A673 (cell line): ENCODE measurements at places on chromosomes 13 and 19. TPM values are rescaled to one million over a fixed set of nuclear protein-coding genes. Genes with fewer than 3 reads are reported as not detected.

The ATP12A gene
- total RNA-seq: 0.39 and 0.47 TPM in 2 replicates

The ZNF665 gene
- total RNA-seq: 1.2 and 1.5 TPM in 2 replicates

The PIBF1 gene
- total RNA-seq: 28.2 and 30.6 TPM in 2 replicates

The FPR2 gene
- total RNA-seq: not detected in 2 replicates

The ZNF607 gene
- total RNA-seq: 11.1 and 12.1 TPM in 2 replicates

The RPL36 gene
- 984 and 992 TPM in 2 replicates for total RNA-seq

The SMAD9 gene
- 23.3 and 24.6 TPM in 2 replicates for total RNA-seq

The ZNF675 gene
- 9.3 and 11.3 TPM in 2 replicates for total RNA-seq

The S1PR4 gene
- total RNA-seq: not detected in 2 replicates

The KIRREL2 gene
- 0.15 and 0.17 TPM in 2 replicates for total RNA-seq

The NFIX gene
- total RNA-seq: 69.7 and 77.9 TPM in 2 replicates

The KLK12 gene
- total RNA-seq: not detected in 2 replicates
